ENCODE measurements at places on chromosomes 6 and 20.
A peak's percentile ranks its signal among the peaks of the same experiment; 100 is the strongest.

DNA sequence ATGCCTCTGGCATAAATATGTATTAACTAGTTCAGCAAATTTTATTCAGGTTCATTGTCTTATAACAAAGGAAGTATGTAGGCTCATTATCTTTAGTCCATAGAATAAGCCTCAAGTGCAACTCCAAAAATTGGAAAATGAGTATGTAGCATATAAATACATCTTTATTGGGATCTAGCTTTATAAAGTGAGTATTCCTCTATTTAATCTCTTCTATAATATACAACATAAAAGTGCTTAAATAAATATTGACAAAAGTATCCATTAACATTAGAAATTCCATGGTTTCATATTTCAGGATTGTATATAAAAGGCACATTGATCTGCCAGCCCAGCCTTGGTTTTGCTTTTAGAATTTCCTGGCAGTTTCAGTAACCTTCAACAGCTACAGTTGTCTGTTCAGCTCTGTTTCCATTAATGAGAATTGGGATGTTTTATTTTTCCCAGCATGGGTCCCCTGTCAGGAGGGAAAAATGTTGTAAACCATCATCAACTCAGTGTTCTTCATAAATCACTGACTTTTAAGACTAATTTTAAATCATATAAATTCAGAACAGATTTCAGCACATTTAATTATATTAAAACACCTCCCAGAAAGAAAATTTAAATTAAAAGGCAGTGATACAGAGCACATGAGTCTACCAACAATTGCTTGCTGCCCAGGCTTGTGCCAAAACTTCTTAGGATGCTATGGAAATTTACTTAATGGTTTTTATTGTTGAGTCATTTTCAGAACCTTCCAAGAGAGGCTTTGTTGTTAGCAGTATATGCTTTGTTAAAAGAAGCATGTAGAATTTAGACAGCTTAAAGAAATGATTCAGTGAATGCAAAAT, 119.7 kb downstream of the ADGRG6 start:
- H3K27ac ChIP-seq: no peak overlapping the region
- no peaks in the 10 kb centered on the region for H3K27me3 ChIP-seq
- no peak for DNase-seq
- H3K4me3 ChIP-seq: no peak overlapping the region
- H3K36me3 ChIP-seq: no peaks in the 10 kb centered on the region
- no peaks in the 10 kb centered on the region for H3K4me1 ChIP-seq

GRCh38 chr6:99613409-99613704, 6.7 kb downstream of the PRDM13 start:
- H3K4me1 ChIP-seq: peaks cover 6% of the 10 kb centered on the region
- peak; percentile 48 for DNase-seq
- no peaks in the 10 kb centered on the region for H3K27me3 ChIP-seq
- H3K27ac ChIP-seq: no peak overlapping the region
- H3K4me3 ChIP-seq: peak overlapping the region; percentile 81

- 0 out of 2 replicates have a peak, but pooled peaks cover under 1% of the 10 kb centered on the region for H3K4me1 ChIP-seq
- DNase-seq: no peak
- H3K27ac ChIP-seq: no peak overlapping the region
- no peaks in the 10 kb centered on the region for H3K27me3 ChIP-seq
- no peak overlapping the region for H3K4me3 ChIP-seq
- no peaks in the 10 kb centered on the region for H3K36me3 ChIP-seq
Measured at GRCh38 chr6:120348926-120349325, 985.4 kb downstream of the TBC1D32 start.

DNA sequence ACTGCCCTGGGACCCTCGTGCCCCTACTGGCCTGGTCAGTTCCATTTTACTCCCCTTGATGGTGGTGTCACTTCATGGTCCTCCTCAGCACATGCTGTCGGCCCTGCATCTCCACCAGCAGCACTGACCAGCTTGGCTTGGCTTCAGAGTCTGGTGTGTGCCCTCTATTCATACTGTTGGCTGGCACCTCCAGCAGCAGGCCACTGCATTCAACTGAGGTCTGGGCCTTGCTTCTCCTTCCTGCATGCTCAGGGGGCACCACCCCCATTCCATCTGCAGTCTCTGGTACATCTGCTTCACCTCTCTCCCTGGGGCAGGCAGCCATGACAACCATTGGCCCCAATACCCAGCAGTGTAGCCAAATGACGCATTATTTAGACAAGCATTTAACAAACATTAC, 155.9 kb downstream of the SLC24A3 start:
- no peaks in the 10 kb centered on the region for H3K36me3 ChIP-seq
- DNase-seq: no peak
- H3K27me3 ChIP-seq: no peaks in the 10 kb centered on the region
- no peaks in the 10 kb centered on the region for H3K4me1 ChIP-seq
- H3K27ac ChIP-seq: no peak overlapping the region

GRCh38 chr6:30870546-30870945, 13.8 kb upstream of the DDR1 start:
- no peak overlapping the region for H3K4me3 ChIP-seq
- H3K36me3 ChIP-seq: no peaks in the 10 kb centered on the region
- H3K27ac ChIP-seq: no peak overlapping the region
- no peaks in the 10 kb centered on the region for H3K4me1 ChIP-seq

- DNase-seq: no peak
- no peak overlapping the region for H3K4me3 ChIP-seq
- H3K27ac ChIP-seq: no peak overlapping the region
- no peaks in the 10 kb centered on the region for H3K27me3 ChIP-seq
- H3K36me3 ChIP-seq: no peaks in the 10 kb centered on the region
Measured at GRCh38 chr6:21871831-21872230, 278.3 kb downstream of the SOX4 start.

Measured in MM.1S (cell line).